ENCODE measurements at places on chromosomes 3 and 15. TPM values are rescaled to one million over a fixed set of nuclear protein-coding genes. Genes with fewer than 3 reads are reported as not detected.

DNA sequence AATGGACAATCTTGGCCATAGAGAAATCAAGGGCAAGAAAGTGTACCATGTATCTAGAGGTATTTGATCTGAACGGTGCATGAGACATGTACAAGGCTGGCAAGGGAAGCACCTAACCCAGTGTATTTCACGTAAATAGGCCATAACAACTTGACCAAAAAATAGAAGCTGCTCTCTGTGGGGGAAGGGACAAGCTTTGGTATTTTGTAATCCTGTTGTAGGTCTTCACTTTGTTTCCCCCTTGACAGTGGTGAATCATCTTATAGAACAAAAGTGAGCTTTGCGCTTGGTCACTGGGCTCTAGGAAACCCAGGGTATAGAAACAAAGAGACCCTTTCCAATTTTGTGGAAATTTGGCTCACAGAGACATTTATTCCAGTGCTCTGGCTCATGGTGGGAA lies 21.0 kb downstream of the LARS2 start:
- no peaks in the 10 kb centered on the region for H3K27me3 ChIP-seq
- H3K36me3 ChIP-seq, result no peaks in the 10 kb centered on the region
- H3K4me1 ChIP-seq, result no peaks in the 10 kb centered on the region

DAZL gene
- 0.36 TPM for total RNA-seq

- H3K36me3 ChIP-seq, result no peaks in the 10 kb centered on the region
- DNase-seq, result no peak
- no peak overlapping the region for H3K27ac ChIP-seq
- no peaks in the 10 kb centered on the region for H3K27me3 ChIP-seq
- no peaks in the 10 kb centered on the region for H3K4me1 ChIP-seq
Observed at GRCh38 chr3:194888916-194889315, 203.2 kb downstream of the FAM43A start.

BRPF1 gene
- total RNA-seq, result 13.5 TPM

CEP152 gene
- 4.2 TPM for total RNA-seq

USP50 gene
- not detected for total RNA-seq

DNA sequence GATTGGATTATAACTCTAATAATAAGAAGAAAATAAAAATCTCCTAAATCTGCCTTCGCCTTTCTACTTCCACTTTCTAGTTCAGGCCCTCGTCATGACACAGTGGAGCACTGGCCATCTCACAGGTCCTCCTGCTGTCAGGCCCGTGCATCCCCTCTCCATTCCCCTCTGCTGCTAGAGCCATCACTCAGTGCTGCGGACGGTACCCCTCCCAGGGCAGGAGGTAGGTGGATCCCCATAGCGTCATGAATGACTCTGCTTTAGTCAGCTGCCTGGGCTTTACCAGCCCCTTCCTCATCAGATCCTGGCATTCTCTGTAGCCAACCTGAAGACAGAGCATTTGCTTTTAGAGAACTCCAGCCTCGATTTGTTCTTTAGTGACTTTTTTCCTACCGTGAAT lies 12.0 kb upstream of the PPP1R2 start:
- no peak overlapping the region for H3K4me3 ChIP-seq
- no peak for DNase-seq
- H3K27me3 ChIP-seq, result no peaks in the 10 kb centered on the region
- no peaks in the 10 kb centered on the region for H3K36me3 ChIP-seq

KY gene
- 3.0 TPM for total RNA-seq

PBRM1 gene
- 86.3 TPM for total RNA-seq

DNA sequence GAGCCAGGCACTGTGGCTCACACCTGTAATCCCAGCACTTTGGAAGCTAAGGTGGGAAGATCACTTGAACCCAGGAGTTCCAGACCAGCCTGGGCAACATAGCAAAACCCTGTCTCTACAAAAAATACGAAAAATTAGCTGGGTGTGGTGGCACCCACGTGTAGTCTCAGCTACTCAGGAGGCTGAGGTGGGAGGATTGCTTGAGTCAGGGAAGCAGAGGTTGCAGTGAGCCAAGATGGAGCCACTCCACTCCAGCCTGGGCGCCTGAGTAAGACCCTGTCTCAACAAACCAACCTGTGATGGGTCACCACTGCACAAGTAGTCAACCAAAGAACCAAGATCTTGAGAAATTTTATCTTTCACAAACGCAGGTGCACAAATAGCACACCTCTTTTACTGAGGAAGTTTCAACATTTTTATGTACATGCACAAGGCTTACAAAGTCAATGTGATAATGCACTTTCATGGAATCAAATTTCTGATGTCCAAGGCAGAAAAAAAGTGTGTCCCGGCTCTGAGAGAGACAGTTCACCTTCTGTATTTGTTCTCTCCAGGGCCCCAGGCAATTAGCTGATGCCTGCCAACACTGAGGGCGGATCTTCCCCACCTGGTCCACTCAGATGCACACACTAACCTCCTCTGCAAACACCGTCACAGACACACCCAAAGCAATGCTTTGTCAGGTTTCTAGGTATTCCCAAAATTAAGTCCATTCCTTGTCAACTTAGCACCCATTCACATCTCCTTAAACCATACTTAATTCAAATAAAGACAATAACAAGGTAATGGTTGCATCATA lies 12.4 kb downstream of the ACAA1 start:
- H3K27me3 ChIP-seq, result no peaks in the 10 kb centered on the region
- no peak overlapping the region for H3K27ac ChIP-seq
- peaks cover 100% of the 10 kb centered on the region for H3K36me3 ChIP-seq
- H3K4me1 ChIP-seq, result no peaks in the 10 kb centered on the region
- H3K4me3 ChIP-seq, result no peak overlapping the region
- DNase-seq, result no peak

DNA sequence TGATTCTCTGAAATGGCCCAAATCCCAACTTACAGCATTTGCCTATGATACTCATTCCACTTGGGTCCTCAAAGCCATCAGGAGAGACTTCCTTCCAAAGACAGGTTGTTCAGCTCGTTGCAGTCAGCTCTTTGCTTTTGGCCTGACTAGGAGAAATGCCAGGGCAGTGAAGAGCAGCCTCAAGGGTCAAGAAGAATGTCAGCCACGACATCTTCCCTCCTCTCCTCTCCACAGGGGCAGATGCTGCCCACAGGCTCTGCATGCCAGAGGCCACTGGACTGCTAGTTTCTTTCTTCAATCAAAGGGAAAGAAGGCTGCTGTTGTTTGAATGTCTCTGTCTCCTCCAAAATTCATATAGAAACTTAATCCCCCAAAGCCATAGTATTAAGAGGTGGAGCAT lies 201.7 kb upstream of the PFN2 start:
- no peaks in the 10 kb centered on the region for H3K27me3 ChIP-seq
- H3K36me3 ChIP-seq, result no peaks in the 10 kb centered on the region
- no peak for DNase-seq
- H3K4me3 ChIP-seq, result no peak overlapping the region

- H3K4me3 ChIP-seq, result no peak overlapping the region
- peaks cover 19% of the 10 kb centered on the region for H3K4me1 ChIP-seq
- no peak for DNase-seq
- H3K27me3 ChIP-seq, result no peaks in the 10 kb centered on the region
- H3K36me3 ChIP-seq, result peaks cover 39% of the 10 kb centered on the region
Observed at GRCh38 chr3:124763206-124763605, 33.0 kb downstream of the UMPS start.

FGF12 gene
- total RNA-seq, result 7.8 TPM

GRCh38 chr3:184981071-184981470 lies 169.1 kb downstream of the VPS8 start:
- H3K27ac ChIP-seq, result no peak overlapping the region
- H3K27me3 ChIP-seq, result no peaks in the 10 kb centered on the region
- H3K4me3 ChIP-seq, result no peak overlapping the region
- no peaks in the 10 kb centered on the region for H3K4me1 ChIP-seq
- H3K36me3 ChIP-seq, result no peaks in the 10 kb centered on the region
- no peak for DNase-seq

DNA sequence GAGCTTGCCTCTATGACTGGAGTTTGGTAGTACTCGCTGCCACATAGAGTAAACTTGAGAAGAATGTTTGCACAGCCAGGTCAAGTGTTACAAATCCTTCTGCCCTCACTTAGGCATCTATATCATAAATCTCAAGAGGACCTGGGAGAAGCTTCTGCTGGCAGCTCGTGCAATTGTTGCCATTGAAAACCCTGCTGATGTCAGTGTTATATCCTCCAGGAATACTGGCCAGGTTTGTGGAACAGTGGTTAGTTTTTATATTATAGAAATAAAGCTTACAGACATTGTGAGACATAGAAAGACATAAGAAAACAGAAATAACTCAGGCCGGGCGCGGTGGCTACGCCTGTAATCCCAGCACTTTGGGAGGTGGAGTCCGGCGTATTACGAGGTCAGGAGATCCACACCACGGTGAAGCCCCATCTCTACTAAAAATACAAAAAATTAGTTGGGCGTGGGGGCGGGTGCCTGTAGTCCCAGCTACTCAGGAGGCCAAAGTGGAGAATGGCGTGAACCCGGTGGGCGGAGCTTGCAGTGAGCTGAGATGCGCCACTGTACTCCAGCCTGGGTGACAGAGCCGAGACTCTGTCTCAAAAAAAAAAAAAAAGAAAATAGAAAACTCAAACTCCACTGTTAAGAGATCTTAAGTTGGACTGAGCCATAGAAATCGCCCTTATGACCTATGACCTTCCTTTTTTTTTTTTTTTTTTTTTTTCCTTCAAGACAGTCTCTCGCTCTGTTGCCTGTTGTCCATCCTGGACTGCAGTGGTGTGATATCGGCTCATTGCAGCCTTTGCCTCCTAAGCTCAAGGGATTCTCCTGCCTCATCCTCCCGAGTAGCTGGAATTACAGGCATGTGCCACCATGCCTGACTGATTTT lies 2.2 kb downstream of the RPSA start:
- H3K36me3 ChIP-seq, result peaks cover 18% of the 10 kb centered on the region
- no peak overlapping the region for H3K4me3 ChIP-seq
- H3K4me1 ChIP-seq, result peaks cover 19% of the 10 kb centered on the region
- no peak for DNase-seq
- no peak overlapping the region for H3K27ac ChIP-seq
- H3K27me3 ChIP-seq, result no peaks in the 10 kb centered on the region

DNA sequence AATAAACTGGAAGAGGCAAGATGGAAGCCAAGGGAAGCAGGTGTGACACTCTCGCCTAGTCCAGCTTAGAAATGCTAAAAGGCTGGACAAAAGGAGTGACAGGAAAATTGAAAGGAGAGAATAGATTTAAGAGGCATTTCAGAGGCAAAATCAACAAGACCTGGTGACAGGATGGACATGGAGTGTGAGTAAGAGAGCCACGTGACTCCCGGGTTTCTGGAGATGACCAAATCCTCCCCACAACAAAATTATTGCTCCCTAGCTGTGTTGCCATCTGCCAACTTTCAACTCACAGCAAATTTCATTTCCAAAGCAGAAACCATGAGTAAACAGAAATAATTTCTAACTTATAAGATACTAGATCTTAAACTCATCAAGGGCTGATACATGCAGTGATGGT lies 52.6 kb downstream of the MTHFS start:
- H3K4me3 ChIP-seq, result no peak overlapping the region
- no peaks in the 10 kb centered on the region for H3K36me3 ChIP-seq
- DNase-seq, result no peak
- H3K4me1 ChIP-seq, result no peaks in the 10 kb centered on the region
- no peaks in the 10 kb centered on the region for H3K27me3 ChIP-seq

RBMS3 gene
- 39.9 TPM for total RNA-seq

GPR149 gene
- not detected for total RNA-seq

- H3K27ac ChIP-seq, result peak overlapping the region; percentile 96
- no peaks in the 10 kb centered on the region for H3K27me3 ChIP-seq
- H3K4me1 ChIP-seq, result peaks cover 36% of the 10 kb centered on the region
- peaks cover 52% of the 10 kb centered on the region for H3K36me3 ChIP-seq
- peak; percentile 86 for DNase-seq
Observed at GRCh38 chr3:49723296-49723627, 489 bp downstream of the GMPPB start.

DNA sequence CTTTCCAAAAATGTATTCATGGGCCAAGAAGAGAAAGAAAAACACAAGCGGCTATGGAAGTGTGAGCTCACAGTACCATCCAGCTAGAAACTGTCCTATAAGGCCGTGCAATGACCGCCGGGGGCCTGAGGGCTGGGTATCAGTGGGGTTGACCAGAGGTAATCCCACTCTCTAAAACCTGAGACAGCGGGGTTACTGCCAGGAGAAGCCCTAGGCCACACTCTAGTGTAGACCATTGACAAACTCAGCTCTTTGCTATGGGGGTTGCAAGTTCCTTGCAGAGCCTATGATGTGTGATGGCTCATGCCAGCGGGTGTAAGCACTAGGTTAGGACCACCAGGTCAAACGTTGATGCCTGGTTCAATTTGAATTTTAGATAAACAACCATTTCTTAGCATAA lies 25.9 kb upstream of the SLCO2A1 start:
- no peak for DNase-seq
- H3K27ac ChIP-seq, result no peak overlapping the region
- H3K27me3 ChIP-seq, result no peaks in the 10 kb centered on the region
- no peak overlapping the region for H3K4me3 ChIP-seq
- H3K4me1 ChIP-seq, result no peaks in the 10 kb centered on the region

SAMD7 gene
- not detected for total RNA-seq

DNA sequence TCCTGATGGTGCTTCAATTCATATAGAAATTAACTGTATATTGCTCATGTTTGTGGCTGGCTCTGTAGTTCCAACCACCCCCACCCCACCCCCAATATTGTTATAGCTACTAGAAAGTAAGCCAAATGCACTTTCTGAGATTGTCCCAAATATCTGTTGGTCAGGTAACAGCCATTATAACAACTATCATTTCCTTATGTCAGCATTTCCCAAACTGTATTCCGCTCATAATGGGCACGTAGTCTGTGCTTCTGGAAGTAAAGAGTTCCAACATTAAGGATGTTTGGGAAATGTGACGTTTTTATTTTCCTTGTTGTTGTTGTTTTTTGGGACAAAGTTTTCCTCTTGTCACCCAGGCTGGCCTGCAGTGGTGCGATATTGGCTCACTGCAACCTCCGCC lies 12.2 kb upstream of the TBL1XR1 start:
- no peaks in the 10 kb centered on the region for H3K36me3 ChIP-seq
- DNase-seq, result no peak
- H3K4me1 ChIP-seq, result no peaks in the 10 kb centered on the region
- H3K4me3 ChIP-seq, result no peak overlapping the region

HTR3E gene
- not detected for total RNA-seq

NR2E3 gene
- total RNA-seq, result 0.14 TPM

DNA sequence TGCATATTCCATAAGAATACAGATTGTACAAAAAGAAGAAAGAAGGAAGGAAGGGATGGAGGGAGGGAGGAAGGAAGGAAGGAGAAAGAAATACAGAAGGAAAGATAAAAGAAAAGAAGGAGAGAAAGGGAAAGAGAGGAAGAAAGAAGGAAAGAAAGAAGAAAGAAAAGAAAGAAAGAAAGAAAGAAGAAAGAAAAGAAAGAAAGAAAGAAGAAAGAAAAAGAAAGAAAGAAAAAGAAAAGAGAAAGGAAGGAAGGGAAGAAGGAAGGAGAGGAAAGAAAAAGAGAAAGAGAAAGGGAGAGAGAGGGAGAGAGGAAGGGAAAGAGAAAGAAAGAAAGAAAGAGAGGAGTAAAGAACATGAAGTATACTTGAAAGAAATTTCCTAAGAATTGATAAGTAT lies 577.9 kb upstream of the ALCAM start:
- H3K4me1 ChIP-seq, result no peaks in the 10 kb centered on the region
- no peaks in the 10 kb centered on the region for H3K36me3 ChIP-seq
- DNase-seq, result no peak
- H3K27me3 ChIP-seq, result no peaks in the 10 kb centered on the region
- no peak overlapping the region for H3K4me3 ChIP-seq

GRCh38 chr3:31499281-31499680 lies 33.4 kb upstream of the STT3B start:
- DNase-seq, result no peak
- H3K27me3 ChIP-seq, result no peaks in the 10 kb centered on the region
- H3K4me3 ChIP-seq, result no peak overlapping the region
- no peaks in the 10 kb centered on the region for H3K4me1 ChIP-seq
- no peak overlapping the region for H3K27ac ChIP-seq

PLSCR2 gene
- not detected for total RNA-seq

- no peak overlapping the region for H3K4me3 ChIP-seq
- H3K4me1 ChIP-seq, result no peaks in the 10 kb centered on the region
- no peak overlapping the region for H3K27ac ChIP-seq
Observed at GRCh38 chr3:166478356-166478755, 641.1 kb upstream of the BCHE start.

All from sigmoid colon (tissue), 7 donors.